RPMI7951 (cell line): ENCODE measurements at places on chromosomes 13 and 19. TPM values are rescaled to one million over a fixed set of nuclear protein-coding genes. Genes with fewer than 3 reads are reported as not detected.

GRCh38 chr13:110209950-110210603 lies 96.9 kb downstream of the COL4A1 start:
- DNase-seq: no peak

GRCh38 chr19:44822177-44822576 lies 13.3 kb downstream of the BCAM start:
- no peak for DNase-seq

The DOHH gene
- total RNA-seq: 7.1 and 9.1 TPM in 2 replicates

The MYO16 gene
- total RNA-seq: not detected in 2 replicates

DNA sequence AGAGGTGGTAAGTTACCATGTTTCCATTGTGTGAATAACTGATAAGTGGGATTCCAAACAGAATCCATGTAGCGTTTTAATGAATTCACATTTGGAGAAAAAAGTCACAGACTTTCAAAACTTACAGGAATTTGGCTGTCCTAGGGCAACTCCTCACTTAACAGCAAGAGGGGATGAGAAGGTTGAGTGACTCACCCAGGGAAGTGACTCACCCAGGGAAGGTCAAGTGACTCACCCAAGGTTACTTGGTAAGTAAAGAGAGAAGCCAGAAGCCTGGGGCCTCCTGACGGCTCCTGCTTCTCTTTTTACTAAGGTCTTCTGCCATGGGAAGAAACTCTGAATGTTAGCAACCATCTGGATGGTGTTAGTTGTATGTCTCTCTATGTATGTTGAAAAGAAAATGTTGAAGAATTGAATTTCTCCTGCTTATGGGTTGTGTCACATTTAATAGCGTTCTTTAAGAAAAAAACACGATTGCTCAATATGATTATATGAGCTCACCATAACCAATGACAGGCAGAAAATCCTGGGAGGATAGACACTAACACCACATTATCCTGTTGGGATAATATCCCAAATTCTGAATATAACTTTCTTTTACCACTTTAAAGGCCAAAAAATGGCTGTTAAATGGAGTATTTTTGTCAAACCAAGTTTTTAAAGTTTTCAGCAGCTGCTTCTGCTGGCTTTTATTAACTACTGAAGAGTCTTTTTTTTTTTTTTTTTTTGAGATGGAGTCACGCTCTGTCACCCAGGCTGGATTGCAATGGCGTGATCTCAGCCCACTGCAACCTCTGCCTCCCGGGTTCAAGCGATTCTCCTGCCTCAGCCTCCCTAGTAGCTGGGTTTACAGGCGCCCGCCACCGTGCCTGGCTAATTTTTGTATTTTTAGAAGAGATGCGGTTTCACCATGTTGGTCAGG lies 195.6 kb downstream of the GGACT start:
- DNase-seq: peak; percentile 99

GRCh38 chr13:100835695-100836094 lies 161.1 kb upstream of the TMTC4 start:
- DNase-seq: no peak

GRCh38 chr19:798415-799075 lies 1.3 kb downstream of the PTBP1 start:
- no peak for DNase-seq

GRCh38 chr13:109529964-109530363 lies 256.4 kb downstream of the IRS2 start:
- DNase-seq: no peak

- no peak for DNase-seq
These were observed 27.6 kb downstream of the ANKRD27 start for GRCh38 chr19:32647361-32647760.

DNA sequence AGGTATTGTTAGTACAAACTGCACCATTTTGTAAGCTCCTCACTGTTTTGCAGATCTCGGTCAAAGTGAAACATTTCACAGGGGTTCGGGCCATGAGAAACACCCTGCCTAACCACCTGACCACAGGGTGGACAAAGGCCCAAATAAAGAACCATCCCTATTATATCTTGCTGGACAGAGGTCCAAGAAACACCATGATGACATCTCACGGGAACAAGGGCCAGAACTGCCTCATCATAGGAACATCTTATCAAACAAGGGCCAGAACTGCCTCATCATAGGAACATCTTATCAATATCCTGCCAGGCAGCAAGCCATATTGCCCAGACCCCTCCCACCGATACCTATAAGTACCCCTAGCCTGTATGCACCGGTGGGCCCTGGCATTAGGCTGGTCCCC lies 99.7 kb downstream of the PCDH9 start:
- no peak for DNase-seq

The CEACAM5 gene
- total RNA-seq: not detected in 2 replicates

The NPAS1 gene
- not detected in 2 replicates for total RNA-seq

The ELL gene
- 6.5 and 7.2 TPM in 2 replicates for total RNA-seq

The ELSPBP1 gene
- total RNA-seq: not detected in 2 replicates

GRCh38 chr13:23558675-23559536 lies 11.3 kb upstream of the TNFRSF19 start:
- peak; percentile 87 for DNase-seq

GRCh38 chr13:93769607-93770006 lies 543.0 kb downstream of the GPC6 start:
- DNase-seq: no peak

DNA sequence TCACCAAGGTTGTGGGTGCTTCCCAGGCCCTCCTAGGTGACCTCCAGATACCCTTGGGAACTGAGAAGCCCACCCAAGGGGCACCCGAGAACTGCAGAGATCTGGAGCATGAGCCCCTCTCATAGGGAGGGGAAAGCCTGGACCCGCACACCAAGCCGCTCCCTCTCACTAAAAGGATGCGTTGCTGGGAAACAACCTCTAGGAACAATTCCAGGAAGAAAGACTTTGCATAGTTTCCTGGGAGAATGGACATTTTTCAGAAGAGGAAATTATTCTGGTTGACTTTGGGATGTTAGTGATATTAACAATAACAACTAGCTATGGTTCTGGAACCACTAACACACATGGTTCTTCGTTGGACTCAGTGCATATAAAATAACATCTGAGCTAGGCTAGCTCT lies 64.6 kb downstream of the SLC7A1 start:
- no peak for DNase-seq

- DNase-seq: no peak
These were observed 12.0 kb upstream of the MATK start for GRCh38 chr19:3798137-3798536.

GRCh38 chr13:32881074-32881776 lies 135.0 kb upstream of the KL start:
- DNase-seq: peak; percentile 71

GRCh38 chr13:112957295-112957677 lies 11.7 kb upstream of the MCF2L start:
- DNase-seq: no peak

DNA sequence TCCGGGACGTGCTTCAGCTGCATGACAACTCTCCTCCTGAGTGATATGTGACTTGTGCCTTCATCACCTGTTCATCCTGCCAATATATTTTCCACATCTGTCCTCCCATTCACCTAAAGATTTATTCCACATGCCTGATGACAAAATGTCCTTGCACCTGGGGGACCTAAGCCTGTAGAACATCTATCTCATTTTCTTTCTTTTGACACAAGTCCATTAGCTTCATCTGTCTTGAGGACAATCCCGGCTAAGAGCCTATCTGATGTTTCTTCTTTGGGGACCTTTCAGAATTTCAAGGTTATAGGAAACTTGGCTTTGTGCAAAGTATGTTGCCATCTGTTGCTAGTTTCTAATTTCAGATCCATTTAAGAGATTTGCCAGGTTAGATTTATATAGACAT lies 41.1 kb downstream of the ITGBL1 start:
- DNase-seq: no peak

DNA sequence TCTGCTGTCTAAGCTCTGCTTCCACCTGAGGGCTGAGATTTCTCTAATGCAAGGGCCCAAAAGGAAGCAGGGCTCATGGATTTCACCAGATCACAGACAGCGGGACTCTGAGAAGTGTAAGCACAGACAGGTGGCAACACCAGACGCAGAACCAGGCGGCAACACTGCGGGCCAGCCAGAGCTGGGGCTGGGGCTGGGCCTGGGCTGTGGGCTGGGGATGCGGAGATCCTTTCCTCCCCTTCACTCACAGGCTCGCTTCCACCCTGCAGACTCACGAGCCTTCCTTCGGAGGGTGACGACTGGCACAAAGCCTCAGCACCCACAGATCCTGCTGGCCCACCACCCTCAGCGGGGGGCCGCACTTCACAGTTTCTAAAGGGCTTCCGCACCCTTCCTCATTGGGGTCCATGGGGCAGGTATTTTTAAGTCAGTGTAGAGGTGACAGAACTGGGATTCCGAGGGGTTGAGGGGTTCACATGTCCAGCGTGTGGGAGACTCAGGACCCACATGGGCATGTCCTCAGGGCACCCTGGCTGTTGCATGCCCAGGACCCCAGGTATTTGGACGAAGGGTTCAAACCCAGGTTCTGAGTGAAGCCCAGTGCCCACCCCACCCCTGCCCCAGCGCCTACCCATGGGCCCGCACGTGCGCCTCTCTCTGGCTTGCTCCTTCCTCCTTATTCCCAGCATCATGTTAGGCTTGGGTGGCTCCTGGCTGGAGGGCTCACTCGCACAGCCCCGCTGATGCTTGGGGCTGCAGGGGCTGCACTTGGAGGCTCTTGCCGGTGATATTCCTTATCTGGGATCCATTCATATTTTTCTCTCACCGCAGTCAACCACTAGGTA lies 137.3 kb upstream of the GPR12 start:
- no peak for DNase-seq

DNA sequence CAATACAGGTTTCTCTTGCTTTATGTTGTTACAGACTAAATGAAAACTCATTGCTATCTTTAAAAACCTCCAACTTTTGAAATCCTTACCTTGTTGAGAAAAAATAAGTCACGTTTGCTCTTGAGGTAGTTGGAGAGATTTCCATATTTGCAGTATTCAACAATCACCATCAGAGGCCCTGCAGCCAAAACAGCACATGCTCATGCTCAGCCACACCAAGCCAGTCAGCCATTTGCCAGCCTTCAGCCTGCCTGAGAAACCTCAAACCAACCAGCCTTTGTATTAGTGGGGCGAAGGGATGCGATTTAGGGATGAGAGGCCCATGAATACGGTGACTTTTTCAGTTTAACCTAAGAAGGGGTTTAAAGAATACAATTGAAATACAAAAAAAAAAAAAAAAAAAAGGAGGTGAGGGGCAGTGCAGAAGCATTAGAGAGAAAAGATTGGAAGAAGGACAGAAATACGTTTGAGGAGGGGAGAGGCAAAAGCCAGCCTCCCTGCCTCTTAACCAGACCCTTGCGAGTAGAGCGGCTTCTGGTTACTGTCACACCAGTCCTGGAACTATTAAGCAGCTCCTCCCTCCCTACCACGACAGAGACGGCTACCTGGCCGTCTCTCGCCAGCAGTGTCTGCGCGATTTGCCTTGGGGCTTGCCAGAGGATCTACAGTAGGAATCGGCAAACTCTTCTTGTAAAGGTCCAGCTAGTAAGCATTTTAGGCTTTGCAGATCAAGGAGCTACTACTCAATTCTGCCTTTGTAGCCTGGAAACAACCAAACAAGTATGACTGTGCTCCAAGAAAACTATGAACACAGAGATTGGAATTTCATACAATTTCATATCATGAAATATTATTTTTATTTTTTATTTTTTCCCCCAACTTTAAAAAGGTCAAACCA lies 167.3 kb downstream of the FLT1 start:
- no peak for DNase-seq

The SCN1B gene
- total RNA-seq: 4.9 and 8.4 TPM in 2 replicates

- DNase-seq: no peak
These were observed 162.0 kb downstream of the EFNB2 start for GRCh38 chr13:106373304-106373988.

- DNase-seq: no peak
These were observed 5.2 kb downstream of the DKKL1 start for GRCh38 chr19:49368711-49369358.

The KIR3DL1 gene
- total RNA-seq: not detected in 2 replicates

DNA sequence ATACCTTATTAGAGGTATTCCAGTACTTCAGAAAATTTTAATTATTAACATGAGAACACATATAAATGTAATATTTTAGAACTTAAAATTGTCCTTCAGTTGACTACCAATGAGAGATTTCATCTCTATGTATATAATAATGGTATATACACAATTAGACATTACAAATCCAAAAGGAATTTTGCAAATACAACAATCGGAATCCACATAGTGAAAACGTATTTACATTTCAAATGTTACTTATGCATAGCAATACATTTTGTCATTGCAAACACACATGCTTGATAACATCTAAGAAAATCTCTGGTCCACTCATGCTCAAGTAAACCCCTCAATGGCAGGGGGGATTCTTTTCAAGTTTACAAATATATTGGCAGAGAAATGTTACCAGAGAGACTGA lies 2345.2 kb downstream of the PCDH9 start:
- no peak for DNase-seq

- DNase-seq: peak; percentile 70
These were observed 802.3 kb upstream of the ARGLU1 start for GRCh38 chr13:107370015-107370785.

GRCh38 chr19:4277191-4277696 lies 1.8 kb upstream of the SHD start:
- DNase-seq: no peak

DNA sequence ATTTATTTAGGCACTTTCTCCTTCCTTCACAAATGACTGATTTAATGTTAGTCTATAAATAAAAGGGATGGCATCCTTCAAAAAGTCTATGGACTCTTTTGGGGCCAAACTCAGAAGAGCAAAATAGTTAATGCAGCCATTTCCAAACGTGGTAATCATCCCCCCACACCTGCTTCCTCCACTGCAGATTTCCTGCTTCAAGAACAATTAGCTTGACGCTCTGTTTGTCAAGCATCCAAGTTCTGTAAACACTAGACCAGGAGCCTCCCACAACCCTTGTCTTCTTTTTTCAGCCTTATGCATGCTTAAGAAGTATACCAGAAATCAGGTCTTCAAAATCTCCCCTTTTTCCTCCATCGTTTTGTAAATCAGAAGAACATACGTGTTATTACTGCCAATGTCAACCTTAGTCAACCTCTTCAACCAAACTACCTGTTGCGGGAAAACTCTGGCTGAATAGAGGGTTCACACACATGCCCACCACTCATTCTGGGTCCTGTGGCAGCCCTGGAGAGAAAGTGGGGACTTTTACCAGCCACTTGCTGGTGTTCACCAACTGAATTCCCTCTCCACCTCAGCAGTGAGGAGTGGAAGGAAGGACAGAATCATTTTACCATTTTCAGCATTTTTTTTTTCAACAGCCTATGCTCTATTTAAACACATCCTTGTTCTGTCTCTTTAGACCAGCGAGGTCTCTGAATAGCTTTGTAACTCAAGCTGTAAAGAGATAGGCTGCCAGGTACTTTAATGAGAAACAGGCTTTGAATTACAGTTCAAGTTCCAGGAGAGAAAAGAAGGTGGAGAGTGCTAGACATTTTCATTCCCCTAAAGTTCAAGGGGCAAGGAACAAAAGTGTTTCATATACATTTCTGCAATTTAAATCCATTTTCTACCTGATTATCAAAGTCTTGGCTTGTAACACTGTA lies 39.1 kb downstream of the EFNB2 start:
- no peak for DNase-seq

The ERICH4 gene
- total RNA-seq: not detected in 2 replicates

GRCh38 chr13:106527826-106528225 lies 7.6 kb downstream of the EFNB2 start:
- DNase-seq: no peak
